ENCODE measurements at places on chromosomes 11 and 22.
A peak's percentile ranks its signal among the peaks of the same experiment; 100 is the strongest.

DNA sequence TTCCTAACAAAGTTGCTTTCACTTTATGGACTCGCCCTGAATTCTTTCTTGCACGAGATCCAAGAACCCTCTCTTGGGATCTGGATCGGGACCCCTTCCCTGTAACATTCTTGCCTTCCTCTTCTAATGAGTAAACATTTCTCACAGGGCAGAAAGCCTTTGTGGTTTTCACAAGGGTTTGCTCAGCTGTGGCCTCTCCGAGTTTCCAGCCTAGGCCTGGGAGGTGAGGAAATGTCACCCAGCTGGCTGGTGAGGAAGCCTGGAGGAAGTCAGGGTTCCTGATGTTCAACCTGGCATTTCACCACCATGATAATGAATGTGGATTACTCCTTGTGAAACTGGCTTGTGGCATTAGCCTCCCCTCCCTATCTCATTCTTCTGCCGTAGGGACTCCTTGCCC, 224.9 kb downstream of the DSCAML1 start:
- DNase-seq: no peak

GRCh38 chr22:46195487-46196165, 45.3 kb downstream of the PPARA start:
- DNase-seq: no peak

DNA sequence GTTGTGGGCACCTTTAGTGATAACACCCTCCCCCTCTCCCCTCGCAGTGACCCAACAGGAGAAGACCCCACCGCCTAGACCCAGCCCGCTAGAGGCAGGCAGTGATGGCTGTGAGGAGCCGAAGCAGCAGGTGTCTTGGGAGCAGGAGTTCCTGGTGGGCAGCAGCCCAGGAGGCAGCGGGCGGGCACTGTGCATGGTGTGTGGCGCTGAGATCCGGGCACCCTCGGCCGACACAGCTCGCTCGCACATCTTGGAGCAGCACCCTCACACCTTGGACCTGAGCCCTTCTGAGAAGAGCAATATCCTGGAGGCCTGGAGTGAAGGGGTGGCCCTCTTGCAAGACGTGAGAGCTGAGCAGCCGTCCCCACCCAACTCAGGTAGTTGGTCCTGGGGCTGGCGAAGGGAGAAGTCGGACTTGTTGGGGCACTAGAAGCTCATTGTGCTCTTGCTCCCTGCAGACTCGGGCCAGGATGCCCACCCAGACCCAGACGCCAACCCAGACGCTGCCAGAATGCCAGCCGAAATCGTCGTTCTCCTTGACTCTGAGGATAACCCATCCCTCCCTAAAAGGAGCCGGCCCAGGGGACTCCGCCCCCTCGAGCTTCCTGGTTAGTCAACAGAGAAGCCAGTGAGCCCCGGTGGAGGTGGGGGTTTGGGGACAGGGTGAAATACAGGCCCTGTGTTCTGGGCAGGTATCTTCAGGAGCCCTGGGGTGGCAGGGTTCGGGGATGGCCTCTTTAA, 4.7 kb downstream of the SPINDOC start:
- no peak for DNase-seq

GRCh38 chr11:111913031-111913861, 712 bp downstream of the HSPB2 start:
- peak; percentile 51 for DNase-seq

DNA sequence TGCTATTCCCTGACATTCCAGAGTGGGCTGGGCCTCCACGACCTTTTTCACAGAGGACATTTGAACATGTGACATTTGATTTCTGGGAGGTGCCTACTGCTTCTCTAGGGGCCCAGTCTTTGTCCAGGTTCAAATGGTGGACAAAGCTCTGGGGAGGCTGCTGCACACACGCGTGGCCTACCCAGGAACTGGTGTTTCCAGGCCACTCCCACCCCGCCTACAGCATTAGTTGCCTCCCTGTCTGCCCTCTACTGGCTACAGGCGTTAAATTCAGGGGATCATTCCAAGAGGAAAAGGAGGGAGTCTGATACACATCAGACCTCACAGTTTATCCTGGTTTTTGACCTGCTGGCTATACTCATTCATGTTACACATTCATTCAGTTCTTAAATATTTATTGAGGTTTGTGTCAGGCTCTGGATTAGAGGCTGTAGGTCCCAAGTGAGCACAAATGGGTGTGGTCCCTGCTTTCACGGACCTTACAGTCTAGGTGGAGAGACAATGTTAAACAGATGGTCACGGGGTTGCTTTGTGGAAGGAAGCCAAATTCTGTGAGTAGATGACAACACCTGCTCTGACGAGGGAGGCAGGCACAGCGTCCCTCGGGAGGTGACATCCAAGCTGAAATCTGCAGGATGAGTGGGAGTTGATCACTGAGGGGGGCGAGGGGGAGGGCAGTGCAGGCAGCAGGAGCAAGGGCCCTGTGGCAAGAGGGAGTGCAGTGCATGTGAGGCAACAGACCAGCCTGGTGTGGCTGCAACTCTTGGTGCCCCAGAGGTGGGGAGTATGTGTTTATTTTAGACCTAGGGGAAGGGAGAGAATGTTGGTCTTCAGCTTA, 11.8 kb downstream of the TUB start:
- DNase-seq: peak; percentile 73

- DNase-seq: peak; percentile 74
Measured at GRCh38 chr22:32794449-32795213, 6.9 kb upstream of the TIMP3 start.

DNA sequence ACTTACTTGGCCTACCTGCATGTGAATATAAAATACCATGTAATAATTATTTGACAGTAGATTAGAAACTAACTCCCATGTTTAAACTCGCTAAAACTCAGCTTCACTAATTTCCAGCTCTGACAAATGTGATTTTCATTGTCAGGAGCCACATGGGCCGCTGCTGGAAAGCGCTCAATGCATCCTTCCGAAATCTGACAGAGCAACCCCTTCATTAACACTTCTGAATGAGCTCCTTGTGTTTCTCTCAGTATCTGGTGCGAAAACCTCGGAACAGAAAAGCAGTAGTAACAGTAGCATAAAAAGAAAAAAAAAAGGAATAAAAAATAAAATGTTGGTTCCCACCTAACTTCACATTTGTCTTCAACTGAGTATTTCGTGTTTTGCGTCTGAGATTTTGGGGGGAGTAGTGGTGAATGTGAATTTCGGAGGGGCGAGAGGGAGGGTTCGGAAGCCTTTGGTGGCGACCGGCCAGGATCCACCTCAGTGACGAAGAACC, 710 bp downstream of the MTCH2 start:
- DNase-seq: peak; percentile 78

DNA sequence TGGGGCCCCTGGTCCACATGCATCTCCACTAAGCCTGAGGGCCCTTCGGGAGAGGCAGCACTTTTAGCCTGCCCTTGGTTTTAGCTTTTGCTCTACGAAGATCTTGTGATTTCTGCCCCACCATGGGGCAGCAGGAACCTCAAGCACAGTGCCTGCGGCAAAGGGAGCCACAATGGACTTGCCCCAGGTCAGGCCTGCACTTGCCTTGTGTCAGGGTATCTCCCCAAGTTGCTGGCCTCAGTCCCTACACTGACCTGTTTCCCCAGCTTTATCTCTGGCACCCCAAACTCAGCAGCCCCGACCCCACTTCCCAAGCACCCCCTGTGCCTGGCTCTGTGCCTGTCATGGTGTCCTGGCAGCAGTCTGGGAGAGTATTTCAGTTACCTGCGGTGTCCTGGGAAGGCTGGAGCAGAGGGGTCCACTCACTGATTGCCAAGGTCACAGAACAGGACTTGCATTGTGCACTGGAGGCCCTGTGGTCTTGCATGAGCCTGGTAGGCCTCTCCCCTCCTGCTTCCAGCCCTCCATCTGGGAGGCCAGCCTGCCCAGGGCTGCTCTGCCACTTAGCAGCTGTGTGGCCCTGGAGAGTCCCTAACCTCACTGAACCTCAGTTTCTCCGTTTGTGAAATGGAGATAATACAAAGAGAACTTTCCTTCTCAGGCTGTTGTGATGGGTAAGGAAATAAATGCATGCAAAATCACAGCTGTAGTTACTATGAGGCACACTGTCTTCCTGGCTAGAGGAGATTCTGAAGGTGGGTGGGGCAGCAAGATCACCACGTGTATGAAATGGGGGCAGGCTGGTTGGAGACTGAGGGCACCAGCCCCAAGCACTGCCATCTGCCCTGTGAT, 3.6 kb upstream of the AIFM3 start:
- DNase-seq: no peak

DNA sequence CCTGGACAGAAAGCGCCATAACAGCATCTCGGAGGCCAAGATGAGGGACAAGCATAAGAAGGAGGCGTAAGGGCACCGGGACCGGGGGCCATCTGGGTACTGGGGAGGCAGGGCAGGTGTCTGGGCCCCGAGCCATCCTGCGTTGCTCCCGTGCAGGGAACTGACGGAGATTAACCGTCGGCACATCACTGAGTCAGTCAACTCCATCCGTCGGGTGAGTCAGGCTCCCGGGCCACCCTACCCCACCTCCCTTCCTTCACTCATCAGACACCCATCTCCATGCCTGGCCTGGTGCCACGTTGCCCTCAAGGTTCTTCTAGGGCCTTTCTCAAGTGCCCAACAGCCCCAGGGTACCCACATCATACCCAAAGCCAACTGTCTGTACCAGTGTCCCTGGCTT, 15.0 kb downstream of the PLCB3 start:
- no peak for DNase-seq

- no peak for DNase-seq
Measured at GRCh38 chr11:83571302-83571701, 285.1 kb upstream of the CCDC90B start.

DNA sequence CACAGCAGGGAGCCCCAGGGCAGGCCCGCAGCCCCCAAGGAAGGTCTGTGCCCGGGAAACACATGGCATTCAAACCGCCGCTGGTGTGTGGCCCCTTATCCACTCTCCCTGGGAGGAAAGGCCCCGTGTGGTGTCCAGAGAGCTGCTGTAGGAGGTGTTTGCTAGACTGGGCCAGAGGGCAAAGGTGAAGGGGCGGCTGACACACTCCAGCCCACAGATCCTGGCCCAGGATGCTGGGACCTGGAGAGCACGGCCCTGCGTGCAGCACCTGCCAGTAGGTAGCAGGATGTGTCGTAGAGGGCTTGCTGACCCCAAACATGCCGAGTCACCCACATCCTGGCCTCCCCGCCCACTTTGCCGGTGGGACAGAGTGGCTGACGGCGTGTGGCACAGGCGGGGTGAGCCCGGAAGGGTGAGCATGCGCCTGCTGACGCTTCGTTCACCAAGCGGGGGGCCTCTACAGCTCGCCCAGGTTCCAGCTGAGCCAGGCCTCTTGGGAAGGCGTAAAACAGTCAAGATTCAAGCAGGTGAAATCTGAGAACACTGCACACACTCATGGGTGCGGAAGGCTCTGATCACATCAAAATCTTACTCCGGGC, 11.0 kb downstream of the OSBPL5 start:
- no peak for DNase-seq
